GF-D8 (cell line): ENCODE measurements at places on chromosomes 1 and 21.

DNA sequence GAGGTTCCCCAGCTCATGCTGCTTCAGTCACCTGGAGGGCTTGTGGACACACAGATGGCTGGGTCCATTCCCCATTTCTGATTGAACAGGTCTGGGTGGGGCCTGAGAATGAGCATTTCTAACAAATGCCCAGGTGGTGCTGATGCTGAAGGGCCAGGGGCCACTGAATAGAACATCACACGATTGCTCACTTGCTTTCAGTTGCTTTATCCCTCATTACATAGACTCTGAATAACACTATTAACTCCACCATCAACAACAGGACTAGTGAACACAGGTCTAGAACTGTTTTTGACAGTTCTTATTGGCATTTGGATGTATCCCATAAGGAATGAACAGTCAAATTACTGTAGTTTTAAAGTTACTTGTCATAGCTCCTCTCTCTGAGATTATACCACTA, 12.1 kb downstream of the TRAPPC10 start:
- no peak for DNase-seq

GRCh38 chr1:90104941-90105538, 110.1 kb downstream of the ZNF326 start:
- DNase-seq = no peak

GRCh38 chr1:203142684-203143408, 15.3 kb downstream of the ADORA1 start:
- DNase-seq = no peak

DNA sequence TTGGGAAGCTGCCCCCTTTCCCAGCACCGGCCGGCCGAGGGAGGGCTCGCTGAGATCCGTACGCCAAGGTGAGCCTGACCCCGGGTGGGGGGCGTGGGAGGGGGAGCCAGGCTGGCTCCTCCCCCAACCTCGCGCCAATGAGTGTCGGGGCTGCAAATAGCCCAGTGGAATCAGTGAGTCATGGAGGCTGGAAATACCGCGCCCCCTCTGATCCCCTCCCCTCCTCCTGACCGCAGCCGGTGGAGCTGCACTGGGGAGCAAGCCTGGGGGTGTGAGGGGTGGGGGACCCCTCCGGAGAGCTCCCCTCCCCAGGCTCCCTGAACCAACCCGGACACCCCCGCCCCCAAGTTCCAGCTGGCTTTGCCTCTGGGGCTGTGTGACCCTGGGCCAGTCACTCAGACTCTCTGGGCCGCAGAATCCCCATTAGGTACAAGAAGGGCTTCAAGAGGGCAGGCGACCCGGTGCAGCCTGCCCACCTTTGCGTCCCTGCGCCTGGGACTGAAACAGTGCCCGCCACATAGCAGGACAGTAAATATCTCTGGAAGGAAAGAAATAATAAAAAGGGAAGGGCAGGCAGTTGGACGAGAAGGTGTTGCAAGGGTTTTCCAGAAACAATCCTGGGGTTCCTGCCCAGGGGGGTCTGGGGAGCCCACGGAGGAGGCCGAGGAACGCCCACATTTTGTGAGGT, 4.5 kb downstream of the HSPB7 start:
- DNase-seq = no peak

- DNase-seq = no peak
Measured at GRCh38 chr1:117414943-117415342, 47.7 kb downstream of the MAN1A2 start.
